ENCODE measurements at places on chromosomes 2 and 18.

DNA sequence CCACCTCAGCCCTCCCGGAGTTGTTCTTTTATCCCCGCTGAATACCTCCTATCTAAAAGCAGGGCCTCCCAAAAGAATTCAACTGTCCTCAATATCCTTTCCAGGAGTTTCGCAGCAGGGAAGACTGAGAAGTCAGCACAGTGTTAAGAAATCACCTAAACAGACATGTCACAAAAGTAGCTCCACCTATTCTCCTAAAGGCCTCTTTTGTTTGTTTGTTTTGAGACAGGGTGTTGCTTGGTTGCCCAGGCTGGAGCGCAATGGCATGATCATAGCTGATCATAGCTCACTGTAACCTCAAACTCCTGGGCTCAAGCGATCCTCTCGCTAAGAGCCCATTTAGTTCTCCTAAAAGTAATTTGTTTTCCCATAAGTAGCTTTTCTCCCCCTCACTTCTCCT, 53.8 kb downstream of the TEX44 start:
- no peak for DNase-seq

GRCh38 chr2:12196495-12196894, 450.1 kb downstream of the LPIN1 start:
- no peak for DNase-seq

GRCh38 chr2:202046572-202046971, 12.9 kb downstream of the FZD7 start:
- DNase-seq: no peak

- DNase-seq: no peak
Observed at GRCh38 chr18:59929621-59930295, 30.0 kb downstream of the PMAIP1 start.

GRCh38 chr2:215615803-215616174, 179.9 kb upstream of the FN1 start:
- DNase-seq: no peak

GRCh38 chr2:45006942-45007287, 2.3 kb downstream of the SIX2 start:
- DNase-seq: no peak

DNA sequence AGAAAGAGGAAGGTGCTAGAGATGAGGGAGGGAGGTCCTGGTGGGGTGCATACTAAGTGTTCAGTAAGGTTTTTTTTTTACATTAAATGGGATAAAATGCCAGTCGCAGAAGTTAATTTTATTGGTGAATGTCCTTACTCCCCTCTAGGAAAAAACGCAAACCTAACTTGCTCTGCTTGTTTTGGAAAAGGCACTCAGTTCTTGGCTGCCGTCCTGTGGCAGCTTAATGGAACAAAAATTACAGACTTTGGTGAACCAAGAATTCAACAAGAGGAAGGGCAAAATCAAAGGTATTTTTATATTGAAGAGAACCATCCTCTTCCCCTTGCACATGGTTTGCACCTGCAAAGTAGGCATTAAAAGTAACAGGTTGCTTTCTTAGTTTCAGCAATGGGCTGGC, 12.7 kb upstream of the IL18R1 start:
- no peak for DNase-seq
